ENCODE measurements at places on chromosomes 4 and X.
A peak's percentile ranks its signal among the peaks of the same experiment; 100 is the strongest.

- DNase-seq = no peak
Observed at GRCh38 chrX:119655125-119655524, 37.8 kb downstream of the SEPTIN6 start.

DNA sequence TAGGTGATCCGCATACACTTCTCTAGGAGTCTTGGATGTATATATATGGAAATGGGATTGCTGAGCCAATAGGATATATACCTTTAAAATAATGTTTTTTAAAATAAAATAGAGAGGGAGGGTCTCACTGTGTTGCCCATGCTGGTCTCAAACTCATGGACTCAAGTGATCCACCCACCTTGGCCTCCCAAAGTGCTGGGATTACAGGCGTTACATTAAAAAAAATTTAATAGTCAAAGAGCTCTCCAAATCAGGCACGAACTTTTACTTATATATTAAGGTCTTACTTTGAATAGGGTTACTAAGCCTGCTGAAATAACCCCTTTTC, 109.0 kb downstream of the GNL3L start:
- no peak for DNase-seq

- no peak for DNase-seq
Observed at GRCh38 chr4:8364141-8364540, 76.4 kb downstream of the ACOX3 start.

- DNase-seq = no peak
Observed at GRCh38 chr4:78766026-78766425, 10.1 kb upstream of the BMP2K start.

GRCh38 chr4:76981644-76982043, 32.1 kb downstream of the SEPTIN11 start:
- DNase-seq = no peak

DNA sequence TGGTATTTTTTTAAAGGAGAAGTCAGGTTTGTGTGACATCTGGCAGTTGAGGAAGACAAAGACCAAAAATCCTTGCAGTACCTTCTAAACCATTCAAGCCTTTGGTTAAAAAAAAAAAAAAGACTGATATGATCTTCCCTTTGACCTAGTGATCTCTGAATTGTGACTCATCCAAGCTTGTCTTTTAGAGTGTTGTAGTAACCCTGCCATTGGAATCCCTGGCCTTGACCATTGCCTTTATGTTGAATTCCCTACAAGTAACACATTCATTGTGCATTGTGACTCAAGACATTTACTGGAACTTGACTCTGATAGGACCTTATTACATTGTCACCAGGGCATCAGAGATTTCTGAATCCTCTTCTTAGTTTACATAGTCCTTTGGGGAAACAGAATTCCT, 1469.0 kb downstream of the TECRL start:
- DNase-seq = no peak

DNA sequence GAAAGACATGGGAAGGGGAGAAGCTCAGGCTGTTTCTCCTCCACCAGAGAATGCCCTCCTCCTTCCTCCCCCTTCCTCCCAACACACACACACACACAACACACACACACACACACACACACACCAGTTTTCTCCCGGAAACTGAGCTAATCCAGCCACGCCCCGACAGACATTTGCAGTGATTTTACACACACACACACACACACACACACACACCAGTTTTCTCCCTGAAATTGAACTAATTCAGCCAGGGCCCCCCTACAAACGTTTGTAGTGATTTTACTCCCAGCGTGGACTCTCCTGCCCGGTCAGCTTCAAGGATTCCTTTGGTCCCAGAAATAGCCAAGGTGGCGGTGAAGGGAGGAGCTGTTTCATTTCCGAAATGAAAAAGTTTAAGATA, 32.9 kb upstream of the STX18 start:
- no peak for DNase-seq

DNA sequence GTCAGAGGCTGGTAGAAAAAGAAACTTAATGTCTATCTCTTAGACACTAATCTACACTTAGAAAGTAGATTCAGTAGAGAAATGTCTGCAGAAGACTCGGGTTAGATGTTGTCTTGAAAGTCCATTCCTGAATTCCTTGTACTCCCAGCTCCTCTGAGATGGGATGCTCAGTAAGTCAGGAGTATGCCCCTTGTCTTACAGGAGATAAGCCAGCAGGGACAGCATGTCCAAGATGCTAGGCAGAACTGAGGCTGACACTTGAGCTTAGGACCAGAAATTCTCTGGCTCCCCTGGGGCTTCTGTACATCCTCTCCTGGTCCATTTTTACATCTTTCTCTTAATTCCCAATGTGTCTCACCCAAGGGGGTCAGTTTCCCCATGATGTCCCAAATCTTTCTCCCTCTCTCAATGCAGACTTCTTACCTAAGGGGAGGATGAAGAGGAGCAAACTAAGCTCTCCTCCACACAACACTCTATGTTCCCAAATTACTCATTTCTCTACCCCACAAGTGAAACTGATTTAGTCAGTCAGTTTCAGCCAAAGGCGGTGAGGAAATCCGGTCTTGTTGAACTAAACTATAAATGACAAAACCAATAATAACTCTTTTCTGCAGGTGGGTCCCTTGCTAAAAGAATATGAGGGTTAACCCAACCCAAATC, 558.2 kb upstream of the DIPK2B start:
- no peak for DNase-seq

DNA sequence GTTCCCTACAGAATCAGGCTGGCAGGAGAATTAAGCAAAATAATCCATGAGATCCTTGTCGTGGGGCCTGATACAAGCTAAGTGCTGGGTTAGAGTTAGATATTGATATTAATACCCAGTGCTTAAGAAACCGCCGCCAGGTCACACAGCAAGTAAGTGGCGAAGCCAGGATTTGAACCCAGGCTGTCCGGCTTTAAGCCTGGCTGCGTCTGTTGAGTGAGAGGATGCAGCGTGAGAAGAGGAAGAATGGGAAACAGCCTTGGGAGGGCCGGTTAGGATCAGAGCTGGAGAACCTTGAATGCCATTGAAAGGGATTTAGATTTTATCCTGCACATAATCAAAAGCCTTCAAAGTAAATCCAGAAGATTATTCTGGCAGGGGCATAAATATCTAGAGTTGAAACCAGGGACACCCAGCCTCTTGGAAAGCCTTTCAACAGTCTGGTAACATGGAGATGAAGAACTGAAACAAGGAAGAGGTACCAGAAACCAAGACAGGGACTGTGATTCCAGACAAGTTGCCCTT, 64.8 kb upstream of the HELT start:
- no peak for DNase-seq

- DNase-seq = no peak
Observed at GRCh38 chr4:3483471-3483921, 20.4 kb downstream of the DOK7 start.

DNA sequence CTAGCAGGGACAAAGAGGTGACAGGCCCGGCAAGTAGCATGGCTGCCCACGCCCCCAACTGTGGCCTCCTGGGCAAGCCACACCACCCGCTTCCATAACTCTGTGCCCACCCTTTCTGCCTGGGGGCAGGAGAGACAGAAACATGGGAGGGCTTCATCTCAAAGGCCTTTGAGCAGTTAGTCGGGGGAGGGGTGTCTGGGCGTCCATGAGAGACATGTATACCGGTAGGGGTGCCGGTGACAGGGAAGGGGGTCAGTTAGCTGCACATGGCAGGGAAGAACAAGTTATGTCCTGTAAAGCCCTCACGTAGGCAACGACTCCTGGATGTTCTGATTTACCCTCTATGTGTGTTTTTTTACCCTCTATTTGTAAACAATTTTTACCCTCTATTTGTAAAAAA, 9.3 kb downstream of the PDZD4 start:
- DNase-seq = peak; percentile 10

GRCh38 chr4:13694256-13694655, 66.7 kb upstream of the BOD1L1 start:
- DNase-seq = no peak

- DNase-seq = no peak
Observed at GRCh38 chrX:84729809-84730208, 227.6 kb upstream of the HDX start.

DNA sequence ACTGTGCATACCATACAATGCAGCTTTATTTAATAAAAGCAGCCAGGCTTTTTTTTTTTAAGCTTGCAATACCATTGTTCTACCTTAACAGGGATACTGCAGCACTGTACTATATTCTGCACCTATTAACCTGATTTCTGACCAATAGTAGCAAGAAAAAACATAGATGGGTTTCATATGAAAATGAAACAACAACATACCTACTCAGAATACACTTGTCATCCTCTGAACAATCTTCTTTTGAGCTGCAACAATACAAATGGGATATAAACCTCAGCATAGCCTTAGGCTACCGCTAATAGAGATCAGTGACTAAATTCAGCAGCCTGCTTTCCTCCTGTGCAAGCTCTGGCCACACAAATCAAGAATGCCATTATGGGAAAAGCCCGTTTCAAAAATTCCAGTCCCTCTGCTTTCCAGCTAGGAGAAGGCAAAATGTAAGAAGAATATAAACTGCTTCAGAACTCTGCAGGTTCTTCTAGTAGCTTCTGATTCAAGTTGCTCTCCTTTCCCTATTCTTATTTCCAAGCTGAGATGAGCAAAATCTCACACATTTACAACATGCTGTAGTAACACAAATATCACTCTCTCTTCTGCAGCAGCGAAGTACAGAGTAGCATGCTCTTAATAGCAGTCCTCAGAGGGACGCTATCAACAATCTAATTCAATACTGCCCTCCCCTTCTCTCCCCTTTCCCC, 143.4 kb downstream of the KLHL13 start:
- DNase-seq = no peak

- no peak for DNase-seq
Observed at GRCh38 chr4:167787231-167787630, 305.1 kb upstream of the ANXA10 start.

- no peak for DNase-seq
Observed at GRCh38 chr4:70110917-70111316, 43.1 kb upstream of the PRR27 start.

DNA sequence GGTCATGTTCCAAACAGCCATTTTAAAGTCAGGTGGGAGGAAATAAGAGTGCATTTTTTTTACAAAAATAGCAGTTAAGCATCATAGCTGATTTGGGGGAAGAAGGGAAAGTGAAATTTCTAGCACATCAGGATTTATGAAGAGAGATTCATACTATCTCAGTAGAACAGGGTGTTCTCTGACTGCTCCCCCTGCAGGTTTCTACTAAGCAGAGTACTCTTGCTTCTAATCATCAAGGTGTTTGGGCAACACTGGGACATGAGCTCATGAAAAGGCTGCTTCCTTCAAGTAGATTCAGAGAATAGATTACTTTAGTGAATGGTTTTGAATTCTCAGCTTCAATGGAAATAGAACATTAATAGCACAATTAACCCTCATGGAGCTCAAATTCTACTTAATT, 591.4 kb upstream of the PCDH10 start:
- DNase-seq = no peak

- DNase-seq = no peak
Observed at GRCh38 chr4:168569066-168569930, 72.4 kb downstream of the PALLD start.

GRCh38 chrX:130401415-130402207, at the start of gene RBMX2:
TSS of gene RBMX2 (plus strand) at chrX:130401987. CDS start at chrX:130402033, 46 bp downstream.
- peak; percentile 53 for DNase-seq

All from 8988T (cell line).